ENCODE measurements at places on chromosomes 12 and 14.
A peak's percentile ranks its signal among the peaks of the same experiment; 100 is the strongest.

- peak; percentile 88 for DNase-seq
These were observed 68.9 kb downstream of the NCOR2 start for GRCh38 chr12:124498275-124499189.

- no peak for DNase-seq
These were observed 155.4 kb upstream of the GZMB start for GRCh38 chr14:24789378-24789884.

GRCh38 chr12:122961531-122962329 is 4.5 kb downstream of the ABCB9 start:
- DNase-seq, result no peak

DNA sequence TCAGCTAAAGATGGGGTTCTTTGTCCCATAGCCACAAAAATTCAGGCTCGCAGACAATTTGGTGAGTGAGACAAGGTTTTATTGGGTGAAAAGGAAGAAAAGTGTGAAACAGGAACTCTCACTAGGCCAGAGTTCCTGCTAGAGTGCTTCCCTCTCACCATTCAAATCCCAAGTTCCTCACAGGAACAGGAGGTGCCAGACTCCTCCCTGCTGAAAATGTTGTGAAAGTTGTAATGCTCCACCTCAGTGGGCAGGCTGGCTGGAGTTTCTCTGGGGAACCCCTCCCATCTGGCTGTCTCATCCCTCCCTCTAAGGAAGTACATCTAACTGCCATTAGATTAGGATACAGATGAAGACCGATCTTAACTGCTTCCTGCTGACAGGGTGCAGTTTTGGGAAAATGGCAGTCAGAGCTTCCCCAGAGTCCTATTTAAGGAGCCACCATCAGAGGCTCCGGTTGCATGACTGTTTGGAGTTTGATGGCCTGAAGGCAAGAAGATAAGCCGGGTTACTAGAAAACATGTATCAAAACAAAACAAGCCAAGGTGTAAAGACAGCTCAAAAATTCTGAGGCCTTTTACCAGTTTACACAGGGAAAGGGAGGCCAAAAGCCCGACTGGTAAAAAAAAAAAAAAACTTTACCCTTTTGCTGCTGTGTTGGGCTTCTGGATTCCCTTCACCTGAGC is 127.6 kb downstream of the FSCB start:
- DNase-seq, result no peak

DNA sequence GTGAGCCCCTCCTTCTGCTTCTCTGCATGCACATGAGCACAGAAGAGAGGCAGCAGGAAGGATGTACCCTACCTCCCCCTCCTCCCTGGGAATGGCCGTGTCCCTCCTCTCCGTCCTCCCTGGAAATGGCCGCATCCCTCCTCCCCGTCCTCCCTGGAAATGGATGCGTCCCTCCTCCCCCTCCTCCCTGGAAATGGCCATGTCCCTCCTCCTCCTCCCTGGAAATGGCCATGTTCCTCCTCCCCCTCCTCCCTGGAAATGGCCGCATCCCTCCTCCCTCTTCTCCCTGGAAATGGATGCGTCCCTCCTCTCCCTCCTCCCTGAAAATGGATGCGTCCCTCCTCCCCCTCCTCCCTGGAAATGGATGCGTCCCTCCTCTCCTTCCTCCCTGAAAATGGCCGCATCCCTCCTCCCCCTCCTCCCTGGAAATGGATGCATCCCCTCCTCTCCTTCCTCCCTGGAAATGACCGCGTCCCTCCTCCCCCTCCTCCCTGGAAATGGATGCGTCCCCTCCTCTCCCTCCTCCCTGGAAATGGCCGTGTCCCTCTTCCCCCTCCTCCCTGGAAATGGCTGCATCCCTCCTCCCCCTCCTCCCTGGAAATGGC is 428.6 kb downstream of the AACS start:
- no peak for DNase-seq

- DNase-seq, result no peak
These were observed 34.1 kb downstream of the NDUFA12 start for GRCh38 chr12:94969424-94969823.

DNA sequence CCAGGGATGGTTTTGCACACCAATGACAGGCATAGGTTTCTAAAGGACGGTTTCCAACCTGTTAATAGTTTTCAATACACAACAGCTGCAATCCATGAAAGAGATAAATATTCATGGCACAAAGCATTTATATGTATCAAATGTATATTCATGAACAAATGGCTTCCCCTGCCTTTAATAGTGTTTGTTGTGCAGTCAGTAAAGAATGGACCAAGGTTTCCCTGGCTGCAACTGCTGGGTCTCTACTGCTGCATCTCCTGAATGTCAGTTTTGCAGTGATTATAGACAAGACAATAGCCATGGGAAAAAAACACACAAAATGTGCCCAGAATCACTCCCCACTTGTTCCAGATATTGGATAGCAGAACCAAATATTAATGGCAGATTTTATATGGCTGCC is 284.1 kb downstream of the BTG1 start:
- no peak for DNase-seq

GRCh38 chr14:61911574-61911973 is 149.4 kb downstream of the SNAPC1 start:
- no peak for DNase-seq

DNA sequence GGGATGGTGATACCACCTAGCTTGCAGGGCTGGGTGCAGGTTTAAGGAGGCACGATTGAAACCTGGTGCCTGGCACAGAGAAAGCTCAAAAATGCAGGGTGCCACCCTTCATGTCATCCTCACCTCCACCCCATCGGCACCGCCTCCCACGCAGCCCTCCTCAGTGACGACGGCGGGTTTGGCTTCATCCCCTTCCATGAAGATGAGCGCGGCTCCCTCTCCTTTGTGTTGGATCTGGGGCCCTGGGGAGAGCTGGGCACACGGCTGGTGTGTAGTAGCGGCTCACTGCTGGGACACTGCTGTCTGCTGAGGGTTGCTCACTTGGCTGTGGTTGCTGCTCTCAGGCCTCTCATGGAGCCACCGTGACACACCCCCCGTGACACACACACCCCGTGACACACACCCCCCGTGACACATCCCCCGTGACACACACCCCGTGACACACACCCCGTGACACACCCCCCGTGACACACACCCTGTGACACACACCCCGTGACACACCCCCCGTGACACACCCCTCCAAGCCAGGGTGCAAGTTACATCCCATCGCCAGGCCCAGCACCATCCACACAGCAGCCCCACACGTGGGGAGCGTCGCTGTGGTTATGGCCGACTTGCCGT is 42.9 kb upstream of the FZD10 start:
- no peak for DNase-seq

DNA sequence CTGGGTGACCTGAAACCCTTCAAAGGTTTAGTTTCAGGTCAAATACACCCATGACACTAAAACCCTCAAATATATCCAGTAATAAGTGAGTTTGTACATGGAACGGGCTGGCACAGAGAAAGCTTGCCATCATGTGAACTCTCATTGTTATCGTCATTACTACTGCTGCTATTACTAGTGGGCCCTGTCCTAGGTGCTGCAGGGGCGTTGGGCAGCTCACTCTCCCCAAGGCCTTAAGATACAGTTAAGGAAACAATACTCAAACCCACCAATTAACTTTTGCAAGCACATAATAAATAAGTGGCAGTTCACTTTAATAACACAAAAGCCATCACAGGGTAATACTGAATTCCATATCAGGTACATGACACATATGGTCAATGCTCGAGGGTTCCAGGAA is 71.3 kb downstream of the SPTB start:
- no peak for DNase-seq

DNA sequence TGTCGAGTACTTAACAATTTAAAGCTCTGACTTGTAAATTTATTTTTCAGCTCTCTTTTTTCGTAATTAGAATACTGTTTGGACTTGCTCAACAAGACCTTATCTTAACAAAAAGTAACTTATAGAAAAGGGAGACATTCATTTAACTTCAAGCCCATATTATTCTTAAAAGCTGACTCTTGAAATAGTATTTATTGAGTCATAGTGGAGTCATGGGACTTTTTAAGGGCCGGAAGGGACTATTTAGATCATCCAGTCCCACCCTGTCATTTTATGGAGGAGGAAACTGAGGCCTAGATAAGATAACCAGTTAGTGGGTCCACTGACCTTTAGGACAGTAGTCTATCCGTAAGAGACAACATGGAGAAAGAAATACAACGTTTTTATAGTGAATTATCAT is 1.5 kb downstream of the RAP1B start:
- peak; percentile 46 for DNase-seq

- no peak for DNase-seq
These were observed 12.4 kb upstream of the KRT5 start for GRCh38 chr12:52532636-52533035.

GRCh38 chr12:52268212-52268611 is 6.2 kb upstream of the KRT86 start:
- DNase-seq, result no peak

DNA sequence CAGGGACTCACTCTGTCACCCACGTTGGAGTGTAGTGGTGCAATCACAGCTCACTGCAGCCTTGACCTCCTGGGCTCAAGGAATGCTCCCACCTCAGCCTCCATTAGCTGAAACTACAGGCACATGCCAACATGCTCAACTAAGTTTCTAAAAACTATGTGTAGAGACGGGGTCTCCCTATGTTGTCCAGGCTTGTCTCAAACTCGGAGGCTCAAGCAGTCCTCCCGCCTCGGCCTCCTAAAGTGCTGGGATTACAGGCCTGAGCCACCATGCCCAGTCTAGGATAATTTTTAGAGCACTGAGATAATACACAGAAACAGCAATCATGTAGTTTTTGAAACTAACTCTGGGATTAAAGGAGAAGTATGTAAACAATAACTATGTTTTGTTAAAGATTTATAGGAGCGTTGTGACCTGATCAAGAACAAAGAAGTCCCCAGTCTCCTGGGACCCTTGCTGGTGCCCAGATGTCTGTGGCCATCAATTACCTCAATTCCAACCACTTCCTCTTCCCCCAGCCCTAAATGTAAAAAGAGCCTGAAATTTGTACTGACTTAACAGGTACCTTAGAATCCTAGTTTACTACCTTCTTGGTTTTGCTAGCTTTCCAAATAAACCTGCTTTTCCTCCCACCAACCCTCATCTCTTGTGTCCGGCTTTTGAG is 28.9 kb upstream of the EGLN3 start:
- no peak for DNase-seq

DNA sequence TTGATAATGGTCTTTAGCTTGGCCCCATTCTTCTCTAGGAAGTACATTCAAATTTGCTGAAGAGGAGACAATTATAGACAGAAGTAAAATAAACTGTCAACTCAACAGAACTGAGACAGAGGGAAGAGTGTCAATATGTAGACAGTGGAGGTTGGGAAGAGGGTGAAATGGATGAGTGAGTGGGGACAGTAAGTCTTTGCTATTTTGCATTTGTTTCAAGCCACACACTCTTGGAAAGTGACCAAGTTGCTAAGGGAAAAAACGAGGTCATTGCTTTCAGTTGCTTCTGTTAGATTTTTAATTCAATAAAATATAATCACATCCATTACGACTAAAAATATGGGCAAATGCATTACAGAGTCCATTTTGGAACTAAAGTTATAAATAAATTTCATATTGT is 47.8 kb downstream of the BTBD7 start:
- peak; percentile 37 for DNase-seq

- DNase-seq, result no peak
These were observed 990.7 kb downstream of the TRHDE start for GRCh38 chr12:73262788-73263381.

DNA sequence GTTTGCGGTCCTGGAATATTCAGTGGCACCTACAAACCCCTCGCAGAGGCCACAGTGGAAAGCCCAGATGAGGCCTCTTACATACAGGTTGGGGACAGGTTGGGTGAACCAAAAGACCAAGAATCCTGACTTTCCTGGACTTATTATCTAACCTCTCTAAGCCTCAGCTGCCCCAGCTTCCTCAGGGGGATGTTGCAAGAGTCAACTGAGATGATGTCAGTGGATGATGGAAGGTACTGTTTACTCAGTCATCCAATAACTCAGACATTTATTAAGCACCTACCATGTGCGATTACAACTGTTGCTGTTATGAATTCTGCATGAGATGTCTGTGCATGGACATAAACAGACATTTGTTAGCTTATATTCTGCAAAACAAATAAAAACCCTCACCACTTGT is 72.8 kb downstream of the RFX4 start:
- no peak for DNase-seq
